NCI-H526 treated with DMSO at 0.1 percent for 48 hours (cell line): ENCODE measurements at places on chromosomes 2 and 18.

GRCh38 chr2:130921164-130921476, 84.4 kb downstream of the ARHGEF4 start:
- DNase-seq = no peak

DNA sequence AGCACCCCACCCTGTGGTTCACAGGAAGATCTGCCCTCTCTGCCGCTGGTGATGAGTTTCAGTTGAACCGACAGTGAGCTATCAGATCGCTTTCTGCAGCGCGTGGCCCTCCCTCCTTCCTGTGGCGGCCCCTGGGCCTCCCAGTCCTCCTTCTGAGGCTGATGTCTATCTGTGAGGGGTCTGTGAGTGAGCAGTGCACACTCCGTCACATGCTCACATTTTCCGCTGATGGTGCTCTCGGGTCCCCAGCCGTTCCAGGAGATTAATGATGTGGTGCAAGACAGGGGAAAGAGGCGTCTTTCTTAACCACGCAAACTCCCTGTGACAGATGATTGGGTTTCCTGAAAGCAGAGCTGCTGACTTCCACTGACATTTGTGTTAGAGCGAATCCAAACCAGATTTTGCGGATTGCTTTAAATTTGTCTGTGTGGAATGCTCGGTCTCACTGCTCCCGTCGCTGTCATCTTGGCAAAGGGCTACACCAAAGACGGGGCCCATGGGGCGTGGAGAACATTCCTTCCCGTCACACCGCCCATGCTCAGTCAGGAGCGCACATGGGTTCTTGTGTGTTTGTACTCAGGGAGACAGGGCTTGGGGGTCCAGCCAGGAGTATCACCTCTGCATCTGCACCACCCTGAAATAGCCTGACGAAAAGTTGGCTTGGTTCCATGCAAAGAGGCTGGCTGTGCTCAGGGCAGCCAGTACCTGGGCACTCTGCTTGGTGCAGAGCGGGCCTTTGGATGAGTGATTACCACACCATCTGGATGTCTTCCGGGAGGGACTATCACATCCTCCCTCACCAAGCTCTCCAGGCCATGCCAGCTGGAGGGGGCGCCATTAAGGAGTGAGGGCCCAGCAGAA, 154.7 kb upstream of the HS6ST1 start:
- DNase-seq = no peak

DNA sequence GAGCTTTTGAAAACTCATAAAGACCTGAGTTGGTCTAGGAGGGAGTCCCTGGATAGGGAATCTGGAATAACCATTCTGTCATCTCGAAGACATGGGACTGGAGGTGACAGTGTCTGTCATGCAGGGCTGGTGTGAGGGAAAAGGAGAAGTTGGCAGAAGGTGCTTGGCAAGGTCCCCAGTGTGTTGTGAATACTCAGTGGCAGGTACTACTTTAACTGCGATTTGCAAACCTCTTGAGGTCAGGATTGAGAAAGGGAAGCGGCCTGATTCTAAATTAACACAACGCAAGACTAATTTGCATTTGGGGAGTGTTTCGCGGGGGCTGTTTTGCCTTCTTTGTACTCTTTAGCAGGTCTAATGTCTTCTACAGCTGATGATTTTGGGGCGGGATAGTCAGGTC, 77.0 kb upstream of the TMEM200C start:
- no peak for DNase-seq

DNA sequence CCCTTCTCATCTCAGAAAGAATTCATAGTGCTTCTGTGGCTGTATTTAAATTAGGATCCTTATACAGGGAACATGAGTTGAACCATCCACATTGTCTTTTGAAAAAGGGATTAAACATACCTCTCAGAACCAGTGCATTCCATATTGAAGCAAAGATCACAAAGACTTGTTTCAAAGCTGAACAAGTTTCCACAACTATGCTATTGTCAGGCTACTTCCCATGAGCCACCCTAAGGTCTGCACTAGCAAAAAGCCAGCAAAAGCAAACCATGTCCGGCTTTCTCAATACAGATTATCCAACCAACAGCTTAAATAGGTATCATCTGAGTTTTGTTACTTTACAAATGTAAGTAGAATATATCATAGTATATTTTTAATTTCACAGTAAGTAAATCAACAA, 78.1 kb downstream of the SCG2 start:
- no peak for DNase-seq

GRCh38 chr18:52670896-52671295, 330.9 kb downstream of the DCC start:
- DNase-seq = no peak

GRCh38 chr2:141778315-141778835, 352.4 kb downstream of the LRP1B start:
- DNase-seq = no peak

DNA sequence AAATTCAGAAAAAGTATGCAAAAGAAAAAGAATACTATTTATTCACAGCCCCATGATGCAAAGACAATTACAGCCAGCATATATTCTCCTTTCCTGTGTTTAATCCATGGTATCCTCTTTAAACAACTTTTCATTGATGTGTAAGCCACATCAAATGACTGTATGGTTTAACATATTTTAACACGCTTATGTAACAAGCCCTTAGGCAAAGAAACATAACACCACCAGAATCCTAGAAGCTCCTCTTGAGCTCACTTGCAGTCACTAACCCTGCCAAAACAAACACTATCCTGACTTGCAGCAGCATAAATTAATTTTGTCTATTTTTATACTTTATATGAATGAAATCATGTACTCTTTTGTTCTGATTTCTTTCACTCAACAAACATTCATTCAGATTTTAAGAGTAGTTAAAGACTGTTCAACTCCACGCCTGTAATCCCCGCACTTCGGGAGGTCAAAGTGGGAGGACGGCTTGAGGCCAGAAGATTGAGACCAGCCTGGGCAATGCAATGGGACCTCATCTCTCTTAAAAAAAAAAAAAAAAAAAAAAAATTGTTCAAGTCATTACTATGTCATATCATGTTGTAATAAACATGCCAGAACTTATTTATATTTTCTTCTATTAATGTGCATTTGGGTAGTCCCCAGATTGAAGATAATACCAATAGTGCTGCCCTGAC, 226.3 kb downstream of the NBAS start:
- peak; percentile 100 for DNase-seq

GRCh38 chr2:152467677-152468410, 132.9 kb downstream of the FMNL2 start:
- no peak for DNase-seq

DNA sequence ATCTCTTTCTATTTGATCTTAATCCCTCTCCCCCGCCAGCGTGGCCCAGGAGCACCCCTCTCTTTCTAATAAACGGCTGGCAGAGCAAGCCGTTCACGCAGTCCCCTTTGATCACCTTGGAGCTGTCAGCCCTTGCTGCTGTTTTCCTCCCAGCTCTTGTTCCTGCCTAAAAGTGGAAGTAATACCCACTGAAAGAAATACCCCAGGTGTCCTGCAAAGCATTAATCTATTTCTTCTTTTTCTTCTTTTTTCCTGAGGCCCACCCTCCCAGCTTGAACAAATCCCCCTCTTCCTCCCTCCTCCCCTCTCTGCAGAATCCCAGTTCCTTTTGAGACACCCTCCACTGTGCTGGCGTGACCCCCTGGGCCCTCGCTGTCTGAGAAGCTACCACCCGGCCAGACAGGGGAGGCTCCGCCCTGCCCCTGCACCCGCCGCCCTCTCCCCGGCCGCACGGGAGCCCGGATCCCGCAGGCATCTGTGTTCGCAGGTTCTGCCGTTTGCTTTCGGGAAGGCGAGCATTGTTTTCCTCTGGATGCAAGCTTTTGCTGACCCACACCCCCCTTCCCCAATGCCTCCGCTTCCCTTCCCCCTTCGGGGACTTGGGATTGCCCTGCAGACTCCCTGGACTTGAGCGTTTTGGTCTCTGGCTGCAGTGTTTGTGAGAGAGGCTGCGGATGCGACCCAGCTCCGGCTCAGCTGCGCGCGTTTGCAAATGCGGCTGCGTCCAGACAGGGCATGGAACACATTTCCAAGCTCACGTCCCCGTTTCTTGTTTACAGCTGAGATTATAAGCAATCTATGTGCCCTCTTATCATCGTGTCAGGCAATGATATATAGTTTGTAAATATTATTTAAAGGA, 631.5 kb downstream of the NYAP2 start:
- peak; percentile 69 for DNase-seq

DNA sequence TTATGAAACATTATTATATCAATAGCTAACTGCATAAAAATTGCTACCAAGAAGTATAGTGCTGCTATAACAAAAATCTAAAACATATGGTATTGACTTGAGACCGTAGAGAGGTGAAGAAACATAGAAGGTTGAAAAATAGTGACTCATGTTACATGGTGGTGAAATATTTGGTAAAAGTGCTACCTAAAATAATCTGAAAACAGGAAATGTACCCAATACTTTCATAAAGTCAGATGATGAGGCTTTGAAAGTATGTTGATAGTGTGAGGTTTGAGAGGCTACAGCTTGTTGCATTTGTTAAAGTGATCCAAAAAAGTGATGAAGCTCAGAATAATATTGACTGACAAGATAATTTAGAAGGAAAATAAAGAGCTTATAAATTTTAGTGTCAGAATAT, 718.7 kb upstream of the SLC8A1 start:
- DNase-seq = no peak

- no peak for DNase-seq
Measured at GRCh38 chr2:50490991-50491390, 540.9 kb downstream of the NRXN1 start.

DNA sequence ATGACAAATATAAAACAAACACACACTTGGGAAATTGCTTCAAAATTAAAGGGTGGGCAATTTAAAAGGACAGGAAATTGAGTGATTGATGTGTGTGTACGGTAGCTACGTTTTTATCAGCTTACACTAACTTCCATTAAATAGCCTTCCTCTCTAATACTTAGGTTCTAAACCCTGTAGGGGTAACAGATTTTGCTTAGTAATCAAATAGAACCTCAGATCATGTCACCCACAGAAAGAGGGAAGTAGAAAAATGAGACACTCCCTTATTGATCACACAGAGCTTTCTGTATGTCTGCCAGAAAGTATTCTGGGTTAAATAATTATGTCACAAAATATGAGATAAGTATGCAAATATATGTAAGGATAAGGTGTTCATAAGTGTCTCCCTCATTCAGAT, 93.3 kb downstream of the ICA1L start:
- DNase-seq = peak; percentile 84

GRCh38 chr2:114128263-114128662, 238.4 kb downstream of the ACTR3 start:
- no peak for DNase-seq

GRCh38 chr2:24123922-24124580, 782 bp downstream of the FAM228B start:
- DNase-seq = no peak

DNA sequence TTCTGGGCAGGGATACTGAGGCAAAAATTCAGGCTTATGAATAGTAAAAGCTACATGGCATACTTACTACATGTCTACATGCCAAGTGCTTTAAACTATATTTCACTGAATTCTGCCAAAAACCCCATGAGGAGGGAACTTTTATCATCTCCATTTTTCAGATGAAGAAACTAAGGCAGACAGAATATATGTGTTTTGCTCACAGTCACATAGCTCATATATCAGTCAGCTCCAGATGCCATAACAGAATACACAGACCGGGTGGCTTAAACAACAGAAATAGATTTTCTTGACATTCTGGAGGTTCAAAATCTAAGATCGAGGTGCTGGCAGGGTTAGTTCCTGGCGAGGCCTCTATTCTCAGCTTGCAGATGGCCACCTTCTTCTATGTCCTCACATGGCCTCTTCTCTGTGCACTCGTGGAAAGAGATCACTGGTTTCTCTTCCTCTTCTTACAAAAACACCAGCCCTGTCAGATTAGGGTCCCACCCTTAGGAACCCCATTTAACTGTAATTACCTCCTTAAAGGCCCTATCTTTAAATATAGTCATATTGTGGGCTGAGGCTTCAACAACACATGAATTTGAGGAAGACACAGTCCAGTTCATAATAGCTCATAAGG, 27.1 kb upstream of the CREB1 start:
- no peak for DNase-seq

DNA sequence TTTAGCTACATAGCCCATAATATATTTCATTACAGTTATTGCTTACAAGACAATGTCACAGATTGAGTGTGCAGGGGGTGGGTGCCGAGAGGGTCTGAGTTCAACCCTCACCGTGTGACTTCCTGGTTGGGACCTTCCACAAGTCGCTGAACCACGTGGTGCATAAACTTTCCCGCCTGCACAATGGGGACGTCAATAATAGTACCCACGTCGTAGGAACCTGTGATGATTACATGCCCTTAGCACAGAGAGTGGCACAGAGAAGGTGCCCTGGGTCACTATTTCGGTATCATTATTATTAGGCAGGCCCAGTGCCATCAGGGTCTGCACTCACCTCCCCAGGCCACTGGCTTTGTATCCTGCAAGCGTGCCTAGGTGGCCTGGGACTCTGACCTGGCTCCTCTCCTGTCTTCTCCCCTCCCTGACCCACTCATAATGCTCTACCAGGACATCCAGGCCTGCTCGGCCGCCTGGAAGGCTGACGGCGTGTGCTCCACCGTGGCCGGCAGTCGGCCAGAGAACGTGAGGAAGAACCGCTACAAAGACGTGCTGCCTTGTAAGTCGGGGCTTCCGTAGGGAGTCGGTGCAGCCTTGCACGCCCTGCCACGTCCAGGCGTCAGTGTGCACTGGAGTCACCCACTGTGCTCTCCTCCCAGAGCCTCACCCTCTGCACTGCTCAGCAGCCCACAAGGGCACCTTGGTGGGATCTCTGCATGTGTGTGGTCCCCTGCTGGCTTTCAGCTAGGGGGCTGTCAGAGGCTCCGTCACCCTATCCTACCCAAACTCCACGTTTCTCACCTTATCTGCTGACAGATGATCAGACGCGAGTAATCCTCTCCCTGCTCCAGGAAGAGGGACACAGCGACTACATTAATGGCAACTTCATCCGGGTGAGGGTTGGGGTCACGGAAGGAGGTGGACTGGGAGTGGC, 2.8 kb downstream of the PTPN18 start:
- no peak for DNase-seq

GRCh38 chr2:34705551-34706247, 1106.6 kb upstream of the FAM98A start:
- DNase-seq = no peak

DNA sequence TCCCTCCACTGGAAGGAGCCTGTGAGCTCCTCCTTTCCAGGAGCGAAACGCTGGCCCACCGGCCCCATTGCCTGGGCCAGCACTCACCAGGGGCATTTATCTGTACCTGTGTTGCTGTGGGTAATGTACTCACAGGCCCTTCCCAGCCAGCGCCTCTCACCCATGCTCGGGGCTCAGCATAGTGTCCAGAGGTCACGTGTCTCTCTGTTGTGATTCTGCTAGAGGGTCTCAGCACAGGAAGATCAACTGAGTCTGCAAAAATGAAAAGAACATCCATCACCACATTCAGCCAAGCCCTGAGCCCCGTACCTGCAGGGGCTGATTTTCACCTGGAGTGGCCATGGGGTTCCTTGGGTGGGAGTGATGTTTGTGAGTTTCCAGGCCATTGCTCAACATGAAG, 103.1 kb upstream of the TPO start:
- no peak for DNase-seq
